ENCODE measurements at places on chromosomes 1 and 21.

DNA sequence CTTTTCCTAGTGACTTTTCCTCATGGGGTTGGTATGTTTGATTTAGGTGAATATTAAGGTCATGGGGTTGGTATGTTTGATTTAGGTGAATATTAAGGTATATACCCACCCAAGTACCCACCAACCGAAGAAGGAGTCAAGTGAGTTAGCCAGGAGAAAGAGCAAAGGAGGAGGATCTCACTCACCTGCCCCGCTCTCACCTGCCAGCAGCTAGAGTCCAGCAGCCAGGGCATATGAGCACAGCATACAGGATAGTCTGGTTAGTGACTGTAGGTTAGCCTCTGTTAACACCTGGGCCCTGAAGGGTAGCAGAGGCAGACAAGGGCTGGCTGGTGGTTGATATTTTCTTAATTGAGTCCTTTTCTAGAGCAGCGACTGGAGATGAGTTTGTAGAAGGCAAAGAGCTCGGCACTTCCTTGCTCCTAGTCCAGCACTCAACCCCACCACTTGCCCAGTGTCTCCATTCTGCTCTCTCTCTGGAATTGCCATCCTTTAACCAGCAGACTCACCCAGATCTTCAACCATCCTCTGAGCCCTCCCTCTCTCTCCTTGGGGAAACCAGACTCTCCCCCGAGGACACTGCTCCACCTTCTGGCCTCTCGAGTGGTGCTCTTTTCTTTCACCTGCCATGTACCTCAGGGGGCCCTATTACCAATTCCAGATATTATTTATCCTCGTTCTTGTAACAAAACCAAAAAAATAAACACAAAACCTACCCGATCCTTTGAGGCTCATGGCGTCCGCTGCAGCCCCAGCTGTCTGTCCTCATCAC is 16.3 kb upstream of the DESI2 start:
- DNase-seq, result no peak

DNA sequence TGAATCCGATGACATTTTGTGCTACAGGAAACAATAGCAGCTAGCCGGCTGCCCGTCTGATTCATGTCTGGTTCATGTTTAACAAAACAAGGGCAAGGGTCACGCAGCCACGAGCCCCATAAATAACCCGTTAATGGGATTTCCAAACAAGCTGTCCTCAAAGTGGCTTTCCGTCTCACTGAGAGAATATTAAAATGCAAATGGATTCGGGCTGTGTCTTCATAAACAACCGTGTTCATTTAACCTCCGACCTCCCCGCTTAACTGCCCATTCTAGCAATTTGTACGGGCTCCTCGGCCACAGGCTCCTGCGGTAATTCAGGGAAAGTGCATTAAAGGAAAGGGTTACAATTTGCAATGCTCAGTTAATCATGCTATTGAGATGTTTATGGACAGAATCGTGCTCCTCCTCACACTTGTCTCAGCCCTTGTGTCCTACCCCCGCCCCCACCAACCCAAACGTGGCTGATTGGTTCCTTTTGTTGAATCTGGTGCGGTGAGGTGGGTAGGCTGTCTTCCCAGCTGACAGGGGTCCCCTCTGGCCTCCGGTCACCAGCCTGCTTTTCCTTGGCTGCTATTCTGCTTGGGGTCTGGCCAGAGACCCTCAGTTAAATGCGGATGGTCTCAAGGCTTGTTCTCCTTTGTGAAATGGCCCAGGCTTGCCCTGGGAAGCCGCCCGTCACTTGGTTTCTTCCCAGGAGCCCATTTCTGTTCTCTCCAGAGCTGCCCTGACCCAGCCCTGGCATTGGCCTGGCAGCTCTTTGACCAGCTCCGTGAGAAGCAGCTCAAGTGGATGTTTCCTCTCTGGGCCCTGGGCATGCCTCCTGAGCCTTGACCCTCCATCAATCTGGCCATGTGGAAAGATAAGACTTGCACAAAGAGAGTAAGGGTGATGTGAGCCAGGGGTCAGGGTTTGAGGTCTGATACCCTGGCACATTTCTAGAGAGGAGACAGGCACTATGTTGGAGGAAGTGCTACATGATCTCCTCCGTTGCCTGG is 200.7 kb upstream of the POU3F1 start:
- no peak for DNase-seq

GRCh38 chr1:208223136-208223535 is 21.0 kb downstream of the PLXNA2 start:
- no peak for DNase-seq

DNA sequence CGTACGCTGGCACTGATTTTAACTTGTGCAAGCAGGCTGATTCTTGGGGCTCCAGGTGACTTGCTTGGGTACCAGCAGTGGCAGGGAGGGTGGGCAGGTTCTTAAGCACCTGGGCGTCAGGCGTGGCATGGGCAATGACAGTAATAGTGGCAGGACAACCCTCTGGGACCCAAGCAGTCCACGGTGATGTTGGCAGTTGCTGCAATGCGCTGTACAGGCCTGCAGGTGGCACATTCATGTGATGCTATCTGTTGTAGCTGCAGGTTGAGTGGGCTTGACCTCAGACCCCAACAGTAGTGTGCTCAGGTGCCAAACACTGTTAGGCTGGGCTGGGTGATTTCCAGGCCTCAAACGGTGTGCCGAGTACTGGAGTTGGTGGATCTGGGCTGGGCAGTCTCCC is 10.2 kb upstream of the OR10J4 start:
- no peak for DNase-seq

DNA sequence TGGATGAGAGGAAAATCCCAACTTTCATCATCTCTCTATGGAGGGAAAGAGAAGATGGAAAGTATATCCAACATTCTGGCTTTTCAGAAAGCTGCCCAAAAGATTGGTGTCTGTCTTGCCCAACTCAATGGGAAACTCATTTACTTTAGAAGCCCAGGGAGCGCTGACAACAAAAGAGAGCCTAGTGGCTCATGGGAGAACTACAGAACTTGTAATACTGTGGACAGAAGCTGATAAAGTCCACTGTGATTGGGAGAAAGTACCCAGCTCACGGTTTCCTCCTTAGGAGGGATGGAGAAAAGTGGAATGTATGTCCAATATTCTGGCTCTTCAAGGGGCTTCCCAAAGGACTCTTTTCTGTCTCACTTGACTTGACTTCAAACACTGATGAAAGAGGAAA is 66.0 kb downstream of the RGS21 start:
- no peak for DNase-seq

DNA sequence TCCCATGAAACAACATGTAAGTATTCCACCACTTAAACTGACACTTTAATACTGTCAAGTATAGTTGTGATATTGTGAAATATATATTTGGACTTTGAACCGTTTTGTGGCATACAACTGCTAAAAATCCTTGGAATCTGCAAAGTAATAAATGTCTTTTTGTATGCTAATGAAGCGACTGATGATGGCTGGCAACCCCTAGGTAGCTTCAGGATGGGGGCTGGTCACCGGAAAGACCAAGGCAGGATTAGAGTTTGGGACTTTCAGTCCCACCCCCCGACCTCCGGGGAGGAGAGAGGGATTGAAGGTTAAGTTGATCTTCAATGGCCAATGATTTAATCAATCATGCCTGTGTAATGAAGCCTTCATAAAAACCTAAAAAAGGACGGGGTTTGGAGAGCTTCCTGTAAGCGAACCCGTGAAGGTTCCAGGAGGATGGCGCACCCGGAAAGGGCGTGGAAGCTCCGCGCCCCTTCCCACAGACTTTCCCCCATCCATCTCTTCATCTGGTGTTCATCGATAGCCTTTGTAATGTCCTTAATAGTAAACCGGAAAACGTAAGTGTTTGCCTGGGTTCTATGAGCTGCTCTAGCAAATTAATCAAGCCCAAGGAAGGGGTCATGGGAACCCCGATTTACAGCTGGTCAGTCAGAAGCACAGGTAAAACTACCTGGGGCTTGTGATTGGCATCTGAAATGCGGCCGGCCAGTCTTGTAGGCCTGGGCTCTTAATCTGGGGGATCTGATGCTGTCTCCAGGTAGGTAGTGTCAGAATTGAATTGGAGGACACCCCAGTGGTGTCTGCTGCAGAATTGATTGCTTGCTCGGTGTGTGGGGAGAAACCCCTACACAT is 1.8 kb upstream of the ZNF281 start:
- no peak for DNase-seq

GRCh38 chr1:83931658-83932253 is 67.2 kb downstream of the TTLL7 start:
- peak; percentile 66 for DNase-seq

GRCh38 chr1:171799166-171799565 is 17.7 kb downstream of the METTL13 start:
- no peak for DNase-seq

- DNase-seq, result no peak
Measured at GRCh38 chr21:31977816-31978215, 105.0 kb downstream of the HUNK start.

DNA sequence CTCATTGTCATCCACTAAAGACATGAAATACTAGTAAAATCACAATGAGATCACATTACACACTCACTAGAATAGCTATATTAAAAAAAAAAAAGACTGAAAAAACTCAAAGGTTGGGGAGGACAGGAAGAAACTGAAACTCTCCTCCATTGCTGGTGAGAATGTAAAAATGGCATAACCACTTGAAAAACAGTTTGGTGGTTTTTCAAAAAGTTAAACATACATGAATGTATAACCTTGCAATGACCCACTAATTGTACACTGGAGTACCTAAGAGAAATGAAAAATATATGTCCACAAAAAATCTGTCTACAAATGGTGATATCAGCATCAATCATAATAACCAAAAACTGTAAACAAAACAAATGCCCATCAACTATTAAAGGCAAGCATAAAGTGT is 44.0 kb downstream of the NRIP1 start:
- no peak for DNase-seq

DNA sequence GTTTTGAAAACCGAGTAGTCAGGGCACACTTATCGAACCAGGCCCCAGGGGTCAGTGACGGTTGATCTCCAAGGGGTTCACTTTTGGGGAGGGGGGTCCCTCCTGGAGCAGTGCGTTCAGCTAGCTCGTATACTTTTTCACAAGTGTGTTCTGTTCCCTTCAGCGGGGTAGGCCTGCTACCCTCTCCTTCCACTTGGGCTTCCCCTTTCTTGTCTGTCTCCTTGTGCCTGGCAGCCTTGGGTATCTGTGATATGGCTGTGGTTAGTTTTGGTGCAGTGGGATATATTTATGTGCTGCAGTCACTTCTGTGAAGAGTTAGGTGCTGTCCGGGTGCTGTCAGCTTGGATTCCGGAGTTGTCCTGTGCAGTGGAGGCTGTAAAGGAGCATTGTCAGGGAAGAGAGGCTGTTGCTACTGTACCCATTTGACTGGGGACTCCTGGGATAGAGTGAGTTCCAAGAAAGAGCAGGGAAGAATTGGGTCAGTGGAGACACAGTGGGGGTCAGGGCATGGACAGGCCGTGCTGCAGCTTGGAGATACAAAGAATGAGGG is 29.7 kb downstream of the ADARB1 start:
- DNase-seq, result no peak

DNA sequence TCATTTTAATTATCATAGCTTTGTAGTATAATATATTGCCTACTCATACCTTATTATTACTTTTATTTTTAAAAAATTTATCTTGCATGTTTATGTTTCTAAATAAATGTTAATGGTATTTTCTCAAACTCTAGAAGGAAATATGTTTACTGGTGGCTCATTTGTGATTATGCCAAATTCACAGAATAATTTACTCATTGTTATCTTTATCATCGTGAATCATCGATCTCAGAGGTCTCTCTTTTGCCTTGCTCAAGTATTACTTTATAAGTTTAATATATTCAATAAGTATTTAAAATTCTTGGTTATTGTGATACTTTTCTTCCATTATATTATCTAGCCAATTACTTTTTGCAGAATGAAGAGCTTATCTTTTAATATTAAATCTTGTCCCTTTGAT is 836.7 kb upstream of the ADAMTS5 start:
- no peak for DNase-seq

DNA sequence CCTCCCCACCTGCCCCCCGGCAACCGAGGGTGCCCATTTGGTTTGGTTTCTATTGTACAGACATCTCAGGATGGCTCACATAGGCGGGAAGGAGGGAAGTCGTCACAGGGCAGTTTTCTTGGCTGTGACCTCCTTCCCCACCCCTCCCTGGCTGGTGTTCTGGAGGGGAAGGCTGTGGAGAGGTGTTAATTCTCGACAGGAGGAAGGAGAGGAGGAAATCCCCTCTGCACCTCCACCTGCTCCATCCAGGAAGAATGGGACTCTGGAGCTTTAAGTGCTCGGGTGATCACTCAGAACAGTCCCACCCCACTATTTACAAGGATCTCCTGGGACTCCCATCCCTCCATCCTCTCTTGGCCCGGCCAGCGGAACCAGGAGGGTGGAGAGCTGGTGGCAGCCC is 7.6 kb downstream of the MEX3A start:
- DNase-seq, result no peak

DNA sequence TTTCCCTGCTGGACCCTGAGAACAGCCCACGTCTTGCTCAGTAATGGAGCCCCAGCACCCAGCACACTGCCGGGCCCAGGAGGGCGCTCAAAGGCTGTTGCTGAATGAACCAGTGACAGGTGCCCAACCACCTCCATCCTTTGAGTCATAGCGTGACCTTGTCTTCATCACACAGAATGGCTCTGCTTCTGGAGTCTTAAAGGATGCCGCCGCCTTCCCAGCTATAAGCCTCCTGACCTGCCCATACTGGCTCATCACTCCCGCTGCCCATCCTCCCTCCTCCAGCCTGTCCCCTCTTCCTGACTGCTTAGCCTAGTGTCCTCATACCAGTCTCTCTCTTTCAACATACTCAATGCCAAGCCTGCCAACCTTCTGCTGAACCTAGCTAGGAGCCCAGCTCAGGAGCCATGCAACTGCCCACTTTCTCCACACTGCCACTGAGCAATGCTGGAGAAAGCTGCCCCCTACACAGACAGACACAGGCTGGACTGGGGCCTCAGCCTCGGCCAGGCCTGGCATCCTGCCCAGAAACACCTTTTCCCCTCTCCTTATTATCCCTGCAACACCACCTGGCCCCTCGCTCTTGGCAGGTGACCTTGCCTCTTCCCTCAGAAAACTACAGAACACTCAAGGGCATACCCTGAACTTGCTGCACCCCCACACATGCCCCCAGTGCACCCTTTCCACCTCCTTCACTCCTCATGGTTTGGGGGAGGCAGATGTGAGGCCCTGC is 14.1 kb downstream of the TTC39A start:
- DNase-seq, result no peak

DNA sequence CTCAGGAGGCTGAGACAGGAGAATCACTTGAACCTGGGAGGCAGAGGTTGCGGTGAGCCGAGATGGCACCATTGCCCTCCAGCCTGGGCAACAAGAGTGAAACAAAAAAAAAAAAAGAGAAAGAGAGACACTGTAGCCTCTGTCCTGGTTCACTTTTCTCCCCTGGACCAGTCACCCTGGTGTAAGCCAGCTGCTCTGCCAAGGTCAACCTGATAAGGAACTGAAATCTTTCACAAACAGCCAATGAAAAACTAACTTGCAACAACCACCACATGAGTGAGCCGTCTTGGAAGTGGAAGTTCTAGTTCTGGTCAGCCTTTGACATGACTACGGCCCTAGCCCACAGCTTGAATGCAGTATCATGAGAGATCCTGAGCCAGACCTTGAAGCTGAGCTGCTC is 36.8 kb upstream of the CXADR start:
- peak; percentile 63 for DNase-seq

DNA sequence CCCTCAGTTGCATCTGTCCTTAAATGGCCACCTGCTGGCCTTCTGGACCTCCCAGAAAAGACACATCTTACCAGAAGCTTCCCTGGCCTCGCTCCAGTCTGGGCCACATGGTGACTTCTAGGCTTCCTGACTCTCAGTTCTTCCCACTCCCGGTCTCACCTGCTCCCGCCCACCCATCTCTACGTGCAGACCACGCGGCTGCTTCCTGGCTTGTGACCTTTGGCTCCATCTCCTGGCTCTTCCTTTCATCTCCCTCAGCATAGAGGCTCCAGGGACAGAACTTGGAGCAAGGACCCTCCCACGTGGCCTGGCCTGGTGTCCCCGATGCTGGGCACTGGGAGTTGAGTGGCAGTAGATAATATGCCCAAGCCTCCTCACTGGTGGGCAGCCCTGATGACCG is 124.9 kb upstream of the IRF2BP2 start:
- DNase-seq, result no peak

All from Ammon's horn (tissue), 1 donor.